Right cardiac atrium (tissue), 5 donors: ENCODE measurements at places on chromosomes 11 and 22.

GRCh38 chr11:63639199-63639832 lies 25.1 kb upstream of the PLAAT3 start:
- DNase-seq = peak; percentile 71

GRCh38 chr11:97015327-97015726 lies 625.5 kb downstream of the JRKL start:
- no peak for DNase-seq

DNA sequence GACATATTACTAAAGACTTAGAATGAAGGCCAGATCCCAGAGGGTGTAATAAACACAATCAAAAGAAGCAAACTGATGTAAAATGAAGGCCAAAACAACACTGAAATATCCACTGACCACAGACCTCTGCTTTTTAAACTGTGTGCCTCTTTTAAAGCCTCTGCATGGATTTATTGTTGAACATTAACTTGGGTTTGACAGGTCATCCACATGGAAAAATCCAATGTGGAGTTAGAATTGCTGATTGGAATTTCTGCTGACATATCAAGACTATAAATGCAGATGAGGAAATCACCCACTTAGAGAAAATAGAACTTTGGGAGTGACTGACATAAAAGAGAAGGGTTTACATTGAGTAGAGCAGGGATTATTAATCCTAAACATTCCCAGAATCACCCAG lies 853.9 kb upstream of the RAG2 start:
- DNase-seq = no peak

GRCh38 chr11:65560555-65561418 lies 2.6 kb upstream of the LTBP3 start:
- peak; percentile 87 for DNase-seq

DNA sequence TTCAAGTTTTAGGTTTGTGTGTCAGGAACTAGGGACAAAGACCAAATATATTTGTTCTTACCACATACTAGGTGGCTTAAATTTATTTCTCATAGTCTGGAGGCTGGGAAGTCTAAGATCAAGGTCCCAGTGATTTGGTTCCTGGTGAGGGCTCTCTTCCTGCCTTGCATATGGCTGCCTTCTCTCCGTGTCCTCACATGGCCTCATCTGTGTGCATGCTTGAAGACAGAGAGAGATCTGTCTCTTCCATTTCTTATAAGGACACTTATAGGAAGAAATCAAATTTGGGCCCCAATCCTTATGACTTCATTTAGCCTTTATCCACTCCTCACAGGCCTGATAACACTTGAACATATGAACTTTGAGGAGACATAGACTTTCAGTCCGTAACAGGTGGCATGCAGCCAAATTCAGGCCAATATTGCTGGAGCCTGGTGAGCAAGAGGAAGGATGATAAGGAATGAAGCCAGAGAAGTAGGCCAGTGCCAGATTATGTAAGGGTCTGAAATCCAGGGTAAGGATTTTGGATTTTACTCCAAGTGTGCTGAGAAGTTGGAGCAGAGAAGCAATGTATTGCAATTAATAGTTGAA lies 35.1 kb downstream of the TTC17 start:
- DNase-seq = peak; percentile 74

DNA sequence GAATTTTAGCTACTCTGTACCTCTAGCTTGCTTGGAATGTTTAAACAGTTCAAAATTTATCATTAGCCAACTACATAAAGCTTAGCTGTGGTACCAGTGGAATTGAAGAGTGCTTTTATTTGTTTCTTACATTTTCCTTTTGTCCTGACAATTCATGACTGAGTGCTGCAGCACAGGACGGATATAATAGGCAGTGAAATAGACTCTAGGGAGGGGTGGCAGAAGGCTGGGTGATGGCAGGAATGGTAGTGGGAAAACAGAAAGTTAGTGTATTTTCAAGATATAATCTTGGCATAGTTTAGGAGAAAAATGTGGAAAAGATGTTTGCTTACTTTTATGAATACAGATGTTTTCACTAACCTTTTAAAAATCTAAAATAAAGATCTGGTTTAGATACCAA lies 31.1 kb upstream of the ARHGAP32 start:
- DNase-seq = no peak

DNA sequence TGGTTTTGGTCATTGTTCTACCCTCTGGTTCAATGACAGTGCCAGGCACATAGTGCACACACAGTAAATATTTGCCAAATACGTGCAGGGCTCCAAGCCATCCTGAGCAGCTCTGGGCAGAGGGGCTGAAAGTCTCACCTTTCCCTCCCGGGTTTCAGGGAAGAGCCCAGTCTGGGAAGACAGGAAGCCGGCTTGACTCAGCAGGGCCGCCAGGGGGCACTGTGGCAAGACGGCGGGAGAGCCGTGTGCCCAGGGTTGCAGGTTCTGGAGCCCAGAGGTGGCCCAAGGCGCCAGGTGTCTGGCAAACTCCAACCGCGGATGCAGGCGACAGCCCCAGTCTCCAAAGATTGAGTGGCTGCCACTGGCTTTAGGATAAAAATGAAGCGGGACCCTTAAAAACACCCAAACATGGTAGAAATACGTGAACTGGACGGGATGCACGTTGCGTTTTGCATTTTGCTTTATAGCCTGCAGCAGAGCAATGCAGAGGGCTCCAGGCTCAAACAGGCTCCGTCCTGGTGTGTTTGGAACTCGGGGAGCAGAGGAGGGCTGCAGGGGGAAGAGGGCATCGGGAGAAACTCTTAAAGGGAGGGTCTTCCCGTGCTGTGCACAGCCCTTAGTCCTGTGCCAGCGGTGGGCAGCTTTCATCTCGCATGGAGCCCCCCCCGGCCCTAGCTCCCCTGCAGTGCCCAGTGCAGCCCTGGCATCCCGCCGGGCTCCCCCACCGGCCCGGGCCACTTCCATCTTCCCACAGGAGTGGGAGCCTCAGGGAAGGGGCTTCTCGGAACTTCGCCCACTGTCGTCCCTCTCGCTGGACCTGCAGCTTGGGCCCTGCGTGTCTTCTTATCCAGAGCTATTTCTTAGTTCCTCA lies 10.7 kb downstream of the KRTAP5-5 start:
- DNase-seq = no peak

GRCh38 chr11:57095417-57095816 lies 86.3 kb upstream of the LRRC55 start:
- DNase-seq = no peak

- peak; percentile 80 for DNase-seq
Observed at GRCh38 chr11:65551572-65552387, 6.4 kb downstream of the LTBP3 start.

DNA sequence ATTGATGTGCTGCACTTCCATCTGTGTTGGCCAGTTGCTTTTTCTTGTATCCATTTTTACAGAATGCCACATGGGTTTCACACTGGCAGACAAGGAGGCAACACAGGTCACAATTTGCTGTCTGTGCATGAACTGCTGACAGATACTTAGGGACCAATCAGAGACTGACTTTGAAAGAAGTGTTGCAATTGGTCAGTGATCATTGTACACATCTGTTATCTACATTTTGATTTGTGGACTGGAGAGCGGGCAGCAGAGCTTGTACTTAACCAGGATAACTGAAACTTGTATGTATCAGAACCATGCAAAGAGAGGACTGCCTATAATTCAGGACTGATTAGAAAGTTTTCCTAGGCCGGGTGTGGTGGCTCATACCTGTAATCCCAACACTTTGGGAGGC lies 21.8 kb downstream of the PRR5 start:
- no peak for DNase-seq

DNA sequence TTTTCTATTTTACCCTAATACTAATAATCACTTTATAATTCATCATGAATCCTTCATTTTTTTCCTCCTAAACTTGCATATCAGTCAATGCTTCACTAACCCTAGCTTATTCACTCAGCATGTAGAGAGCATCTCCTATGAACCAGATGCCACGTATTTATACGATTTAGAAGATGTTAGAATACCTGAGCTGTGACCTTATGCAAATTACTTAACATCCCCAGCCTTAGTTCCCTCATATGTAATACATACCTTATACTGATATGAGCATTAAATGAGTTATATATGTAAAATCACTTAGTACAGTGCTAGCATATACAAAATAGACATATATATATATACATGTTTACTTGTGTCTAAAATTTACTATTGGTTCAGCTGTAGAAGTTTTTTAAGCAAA lies 9.0 kb downstream of the FAM76B start:
- no peak for DNase-seq

- DNase-seq = no peak
Observed at GRCh38 chr22:29379258-29379657, 9.1 kb downstream of the AP1B1 start.

DNA sequence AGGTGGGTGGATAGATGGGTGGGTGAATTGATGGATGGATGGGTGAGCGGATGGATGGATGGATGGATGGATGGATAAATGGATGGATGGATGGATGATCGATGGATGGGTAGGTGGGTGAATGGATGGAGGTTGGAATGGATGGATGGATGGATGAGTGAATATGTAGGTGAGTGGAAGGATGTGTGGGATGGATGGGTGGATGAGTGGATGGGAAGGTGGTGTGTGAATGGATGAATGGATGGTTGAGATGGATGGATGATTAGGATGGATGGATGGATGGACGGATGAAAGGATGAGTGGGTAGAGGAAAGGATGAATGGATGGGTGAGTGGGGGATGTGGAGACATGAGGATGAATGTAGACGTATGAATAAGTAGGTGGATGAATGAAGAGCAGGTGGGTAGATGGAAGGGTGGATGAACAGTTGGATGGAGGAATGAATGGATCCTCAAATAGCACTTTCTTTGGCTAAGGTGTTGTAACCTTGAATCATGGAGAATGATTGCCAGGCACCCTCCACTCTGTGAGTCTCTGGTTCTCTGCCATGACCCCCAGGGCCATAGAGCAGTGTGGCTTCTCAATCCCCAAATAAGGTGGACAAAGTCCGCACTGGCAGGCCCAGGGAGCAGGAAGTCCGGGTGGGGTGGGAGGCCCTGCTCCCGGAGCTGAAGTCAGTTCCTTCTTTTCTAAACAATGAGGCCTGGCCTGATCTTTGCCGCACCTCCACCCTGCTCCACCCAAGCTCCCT lies 36.9 kb downstream of the IGF2 start:
- DNase-seq = no peak

DNA sequence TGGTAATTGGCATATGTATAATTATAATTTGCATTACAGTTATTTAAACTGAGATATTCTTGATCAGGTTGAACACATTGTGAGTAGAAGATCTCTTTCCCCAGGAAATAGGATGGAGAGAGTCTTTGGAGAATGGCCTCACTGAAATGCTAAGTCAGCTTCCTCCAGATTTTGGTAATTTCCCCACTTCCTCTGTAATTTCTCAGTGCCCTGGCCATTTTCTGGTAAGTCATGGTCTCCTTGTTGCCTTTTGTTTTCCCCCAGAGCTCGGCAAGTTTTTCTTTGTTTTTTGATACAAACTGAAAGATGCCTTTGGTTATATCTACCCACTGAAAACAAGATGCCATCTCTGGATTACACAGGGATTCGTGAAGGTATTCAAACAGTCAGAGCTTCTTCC lies 12.8 kb upstream of the FBXO3 start:
- DNase-seq = no peak

GRCh38 chr11:125957618-125958332 lies 11.9 kb downstream of the VSIG10L2 start:
- DNase-seq = no peak

DNA sequence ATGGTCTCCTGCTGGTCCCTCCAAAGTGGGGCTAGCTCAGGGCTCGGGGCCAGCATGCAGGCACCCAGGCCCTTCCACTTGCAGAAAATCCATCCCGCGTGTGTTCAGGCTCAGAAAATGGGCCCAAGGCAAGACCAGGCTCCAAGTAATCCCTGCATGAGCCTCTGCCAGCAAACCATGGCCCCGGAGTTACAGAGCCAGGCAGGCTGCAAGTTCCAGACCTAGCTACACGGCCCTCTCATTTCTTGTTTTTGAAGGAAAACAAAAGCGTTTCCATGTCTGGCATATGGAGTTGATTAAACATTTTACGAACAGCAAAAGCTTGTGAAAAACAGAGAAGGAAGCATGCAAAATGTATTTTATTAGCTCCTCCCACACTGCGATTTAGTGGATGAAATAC lies 29.7 kb downstream of the KIAA0930 start:
- DNase-seq = peak; percentile 35

DNA sequence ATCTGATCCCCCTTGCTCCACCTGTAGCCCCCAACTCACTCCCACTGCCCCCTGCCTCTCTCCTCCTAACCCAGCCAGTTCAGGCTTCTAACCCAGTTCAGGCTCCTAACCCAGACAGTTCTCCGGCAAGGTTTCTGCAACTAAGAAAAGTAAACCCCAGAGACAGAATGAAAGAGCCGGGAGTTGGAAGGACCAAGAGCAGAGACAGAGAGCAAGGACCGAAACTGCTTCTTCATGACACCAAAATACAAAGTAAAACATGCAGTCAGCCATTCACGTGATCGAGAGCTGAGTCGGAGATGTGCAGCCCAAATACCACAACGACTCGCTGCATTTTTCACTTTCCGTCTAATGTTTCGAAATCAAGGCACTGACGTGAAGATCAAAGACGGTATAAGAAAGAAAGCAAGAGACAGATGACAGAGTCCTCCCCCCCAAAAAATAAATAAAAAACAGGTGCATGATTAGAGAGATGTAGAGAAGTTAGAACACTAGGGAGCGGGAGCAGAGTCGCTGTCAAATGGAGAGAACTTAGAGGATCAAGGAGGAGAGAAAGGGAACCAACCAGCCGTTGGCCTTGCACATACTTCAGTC lies 884 bp downstream of the IL10RA start:
- DNase-seq = no peak

GRCh38 chr22:21602579-21602978 lies 27.2 kb downstream of the YDJC start:
- DNase-seq = no peak

DNA sequence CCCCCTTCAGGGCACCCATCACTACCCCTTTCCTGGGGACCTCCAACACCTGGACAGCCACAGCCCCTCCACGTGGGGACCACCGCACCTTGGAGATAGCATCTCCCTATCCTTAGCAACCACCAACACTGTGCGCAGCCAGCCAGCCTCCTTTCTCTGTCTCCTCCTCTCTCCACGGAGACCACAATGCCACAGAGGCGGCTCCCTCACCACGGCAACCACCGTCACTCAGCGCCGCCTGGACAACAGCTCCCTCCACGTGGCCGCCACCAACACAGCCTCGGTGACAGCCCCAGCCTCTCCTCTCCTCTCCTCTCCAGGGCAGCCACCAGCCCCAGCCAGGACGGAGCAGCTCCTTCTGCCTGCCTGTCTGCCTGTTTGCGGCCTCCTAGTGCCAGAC lies 10.5 kb downstream of the ELFN2 start:
- DNase-seq = no peak
